ENCODE measurements at places on chromosomes 1 and 21.
A peak's percentile ranks its signal among the peaks of the same experiment; 100 is the strongest.

DNA sequence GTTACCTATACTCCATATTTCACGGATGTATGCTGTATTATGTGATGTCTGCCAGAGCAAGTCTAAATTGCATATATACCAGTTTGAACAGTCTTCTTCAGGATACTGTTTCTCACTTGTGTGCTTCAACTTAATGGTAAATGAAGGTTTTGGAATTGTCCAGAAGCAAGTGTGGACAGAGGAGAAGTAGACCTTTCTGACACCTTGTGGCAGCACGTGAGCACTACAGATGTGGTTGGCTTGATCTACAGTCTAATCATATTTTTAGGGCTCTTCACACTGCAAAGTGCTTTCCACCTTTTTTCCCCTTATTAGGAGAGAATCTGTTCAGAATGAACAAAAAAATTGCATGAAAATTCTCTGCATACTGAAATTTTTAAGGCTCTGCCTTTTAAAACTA is 10.9 kb downstream of the MORC3 start:
- DNase-seq: peak; percentile 61

- no peak for DNase-seq
Measured at GRCh38 chr1:100538913-100539835, 1.2 kb downstream of the GPR88 start.

GRCh38 chr1:7561936-7562728 is 209.0 kb upstream of the VAMP3 start:
- no peak for DNase-seq

- peak; percentile 79 for DNase-seq
Measured at GRCh38 chr1:172293429-172293828, 127.1 kb upstream of the C1orf105 start.

DNA sequence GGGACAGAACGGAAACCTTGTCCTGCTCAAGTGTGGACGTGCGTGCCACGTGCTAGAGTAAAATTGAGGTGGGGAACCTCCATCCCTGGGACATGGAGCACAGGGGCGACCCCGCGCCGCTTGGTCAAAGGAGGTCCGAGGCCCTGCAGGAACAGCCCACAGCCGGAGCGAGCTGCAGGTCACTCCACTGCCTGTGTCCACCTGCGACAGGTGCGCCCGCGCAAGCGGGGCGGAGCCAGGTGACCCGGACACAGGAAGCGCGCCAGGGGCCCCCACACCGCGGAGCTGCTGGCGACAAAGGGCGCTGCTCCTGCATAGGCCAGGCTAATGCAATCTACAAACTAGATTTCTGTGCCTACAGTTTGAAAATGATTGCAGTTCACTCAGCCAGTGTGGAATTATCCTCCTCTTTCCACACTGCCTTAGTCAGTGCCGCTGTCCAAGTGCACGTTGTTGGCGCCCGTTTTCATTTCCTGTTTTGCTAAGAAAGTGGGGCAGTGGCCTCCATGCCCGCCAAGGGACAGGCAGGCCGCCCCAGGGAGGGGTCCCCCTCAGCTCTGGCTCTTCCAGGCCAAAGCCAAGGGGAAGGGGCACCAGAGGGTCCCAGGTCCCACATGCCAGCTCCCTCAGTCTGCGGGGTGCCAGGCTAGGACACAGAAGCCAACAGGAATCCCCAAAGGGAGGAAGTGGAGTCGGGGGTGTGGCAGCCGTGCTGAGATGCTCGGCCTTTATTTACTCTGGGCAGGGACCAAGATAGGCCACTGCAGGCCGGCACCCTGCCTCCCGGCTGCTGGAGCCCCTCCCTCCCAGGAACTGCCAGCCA is 4.3 kb upstream of the NADK start:
- peak; percentile 67 for DNase-seq

- DNase-seq: peak; percentile 98
Measured at GRCh38 chr1:59692591-59692990, 122.2 kb upstream of the HOOK1 start.

DNA sequence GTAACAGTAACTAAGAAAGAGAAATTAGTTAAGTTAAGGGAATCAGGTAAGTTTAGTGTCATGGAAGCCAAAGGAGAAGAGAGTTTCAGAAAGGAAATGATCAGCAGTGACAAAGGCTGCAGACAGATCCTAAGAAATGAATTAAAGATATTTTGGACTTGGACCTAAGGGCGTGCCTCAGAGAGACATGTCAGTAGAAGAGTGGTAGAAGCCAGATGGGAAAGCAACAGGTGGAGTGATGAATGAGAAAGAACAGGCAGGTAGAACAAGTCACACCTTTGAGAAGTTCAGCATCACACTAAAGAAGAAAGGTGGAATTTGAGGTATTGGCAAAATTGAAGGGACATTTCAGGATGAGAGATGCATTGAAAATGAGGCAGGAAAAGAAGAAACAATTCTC is 1.4 kb upstream of the C4BPA start:
- DNase-seq: no peak

GRCh38 chr1:55179177-55179835 is 35.9 kb downstream of the USP24 start:
- DNase-seq: no peak

DNA sequence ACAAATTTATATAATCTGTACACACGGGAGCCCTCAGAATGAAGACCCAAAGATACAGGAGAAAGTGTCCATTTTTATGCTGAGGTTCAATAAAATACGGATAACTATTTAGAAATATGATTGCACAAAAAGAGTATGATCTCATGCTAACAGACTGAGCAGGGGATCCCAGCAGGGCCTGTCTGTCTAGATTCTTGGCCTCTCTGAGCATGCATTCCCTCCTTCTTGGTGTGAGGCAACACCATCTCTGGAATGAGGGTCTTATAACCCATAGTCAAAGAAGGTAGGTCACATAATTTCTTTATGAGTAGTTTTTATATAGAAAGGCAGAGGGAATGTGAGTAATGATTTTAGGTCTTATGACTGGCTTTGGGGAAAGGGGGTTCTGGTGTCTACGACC is 5.4 kb downstream of the PRMT6 start:
- no peak for DNase-seq

DNA sequence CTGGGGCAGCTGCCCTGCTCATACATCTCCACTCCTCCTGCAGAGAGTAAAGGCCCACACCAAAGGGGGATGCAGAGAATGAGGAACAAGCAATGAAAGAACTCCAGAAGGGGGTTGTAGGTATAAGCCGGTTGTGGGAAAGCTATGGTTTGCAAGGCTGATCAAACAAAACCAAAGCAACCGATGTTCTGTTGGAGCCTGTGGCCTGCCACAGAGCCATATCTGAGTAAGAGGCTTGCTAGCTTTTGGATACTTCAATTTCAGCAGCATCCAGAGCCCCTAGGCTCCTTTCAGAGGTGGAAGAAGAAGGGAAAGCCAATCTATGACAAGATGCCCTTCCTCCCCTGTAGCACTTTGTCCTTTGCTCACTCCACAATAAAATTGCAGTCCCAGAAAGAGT is 163.2 kb downstream of the RRAGC start:
- DNase-seq: no peak

Measured in AG10803 (cell line).